ENCODE measurements at places on chromosomes 1 and 21. TPM values are rescaled to one million over a fixed set of nuclear protein-coding genes. Genes with fewer than 3 reads are reported as not detected.

DNA sequence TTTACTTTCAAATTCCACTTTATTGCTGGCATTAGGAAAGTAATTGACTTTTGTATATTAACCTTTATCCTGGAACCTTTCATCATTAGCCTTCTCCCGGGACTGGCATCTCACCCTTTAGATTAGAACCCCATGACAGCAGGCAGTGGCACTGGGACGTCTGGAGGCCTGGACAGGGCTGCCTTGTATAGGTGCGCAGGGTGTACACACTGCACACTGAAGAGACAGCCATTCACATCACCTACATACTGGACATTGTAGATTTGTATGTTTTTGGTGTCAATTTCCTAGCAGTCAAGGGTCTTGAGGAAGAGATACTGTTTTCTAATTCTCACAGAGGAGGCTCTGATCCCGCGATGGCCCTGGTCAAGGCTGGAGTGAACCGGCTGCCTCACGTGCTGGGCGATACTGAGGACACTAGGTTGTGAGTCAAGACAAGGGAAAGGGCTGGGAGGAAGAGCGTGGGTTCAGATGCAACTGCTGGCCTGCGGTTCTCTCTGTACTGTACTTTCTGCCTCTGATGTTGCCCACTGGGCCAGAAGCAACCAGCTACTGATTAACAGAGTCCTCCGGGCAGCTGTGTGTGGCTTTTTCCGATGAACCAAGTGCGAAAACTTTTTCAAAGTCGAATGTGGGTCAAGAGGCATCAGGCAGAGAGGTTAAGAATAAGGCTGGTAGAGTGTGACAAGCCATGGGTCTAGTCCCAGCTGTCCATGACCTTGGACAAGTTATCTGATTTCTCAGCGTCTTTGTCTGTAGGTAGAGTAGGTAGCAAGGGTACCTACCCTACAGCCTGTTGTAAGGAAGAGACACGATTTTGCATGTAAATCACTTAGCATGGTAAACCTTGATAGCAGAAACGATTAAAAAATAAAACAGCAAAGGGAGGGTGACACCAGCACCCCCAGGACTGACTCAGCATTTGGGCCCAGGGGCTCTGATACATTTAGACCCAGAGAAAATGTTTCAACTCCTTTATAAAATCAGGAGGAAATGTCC is 38.2 kb upstream of the SLC25A33 start:
- no peak for DNase-seq

The ODF2L gene
- total RNA-seq, result 48.1 TPM

The TTC24 gene
- not detected for total RNA-seq

GRCh38 chr1:27872802-27873551 is 633 bp downstream of the THEMIS2 start:
- no peak for DNase-seq

DNA sequence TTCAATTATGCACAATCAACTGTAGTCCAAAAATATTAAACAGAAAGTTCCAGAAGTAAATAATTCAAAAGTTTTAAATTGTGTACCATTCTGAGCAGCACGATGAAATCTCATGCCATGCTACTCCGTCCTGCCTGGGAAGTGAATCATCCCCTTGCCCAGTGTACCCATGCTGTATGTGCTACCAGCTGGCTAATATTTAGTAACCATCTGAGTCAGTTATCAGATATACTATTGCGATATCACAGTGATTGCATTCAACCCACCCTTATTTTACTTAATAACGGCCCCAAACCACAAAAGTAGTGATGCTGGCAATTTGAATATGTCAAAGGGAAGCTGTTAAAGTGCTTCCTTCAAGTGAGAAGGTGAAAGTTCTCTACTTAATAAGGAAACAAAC is 56.2 kb downstream of the EVI5 start:
- no peak for DNase-seq

The SAMD13 gene
- 2.6 TPM for total RNA-seq

DNA sequence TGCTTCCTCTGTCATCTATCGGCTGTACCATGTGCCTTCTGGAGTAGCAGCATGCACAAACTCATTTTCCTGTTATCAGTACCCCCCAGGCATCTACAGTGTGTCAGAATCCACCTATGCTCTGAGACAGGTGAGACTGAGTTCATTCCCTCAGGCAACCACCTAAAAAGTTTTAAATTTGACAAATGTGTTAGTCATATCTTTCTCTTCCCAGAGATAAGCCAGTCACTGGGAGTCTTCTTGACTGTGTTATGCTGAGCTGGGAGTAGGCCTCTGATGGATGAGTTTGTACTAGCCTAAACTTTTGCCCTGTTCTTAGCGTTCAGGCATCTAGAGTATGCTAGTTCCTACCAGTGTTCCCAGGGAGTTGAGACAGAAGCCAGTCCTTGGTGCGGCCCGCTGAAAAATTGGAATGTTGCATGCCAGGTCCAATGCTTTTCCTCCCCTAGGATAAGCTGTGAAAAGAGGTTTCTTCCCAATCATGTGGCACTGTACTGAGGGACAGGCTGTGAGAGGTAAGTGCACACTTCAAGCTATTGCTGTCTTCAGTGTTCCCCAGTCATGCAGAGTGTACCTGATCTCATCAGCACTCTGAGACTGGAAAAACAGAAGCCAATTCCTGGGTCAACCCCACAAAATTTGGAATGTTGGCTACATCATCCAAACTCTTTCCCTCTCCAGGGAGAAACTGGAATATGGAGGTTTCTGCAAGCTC is 1202.3 kb downstream of the NCAM2 start:
- DNase-seq, result no peak

GRCh38 chr1:18874600-18874999 is 15.1 kb upstream of the TAS1R2 start:
- no peak for DNase-seq

GRCh38 chr1:164660775-164661174 is 101.8 kb downstream of the PBX1 start:
- no peak for DNase-seq

The OR6K3 gene
- total RNA-seq, result not detected

GRCh38 chr21:23308741-23309140 is 2298.5 kb downstream of the MRPL39 start:
- no peak for DNase-seq

DNA sequence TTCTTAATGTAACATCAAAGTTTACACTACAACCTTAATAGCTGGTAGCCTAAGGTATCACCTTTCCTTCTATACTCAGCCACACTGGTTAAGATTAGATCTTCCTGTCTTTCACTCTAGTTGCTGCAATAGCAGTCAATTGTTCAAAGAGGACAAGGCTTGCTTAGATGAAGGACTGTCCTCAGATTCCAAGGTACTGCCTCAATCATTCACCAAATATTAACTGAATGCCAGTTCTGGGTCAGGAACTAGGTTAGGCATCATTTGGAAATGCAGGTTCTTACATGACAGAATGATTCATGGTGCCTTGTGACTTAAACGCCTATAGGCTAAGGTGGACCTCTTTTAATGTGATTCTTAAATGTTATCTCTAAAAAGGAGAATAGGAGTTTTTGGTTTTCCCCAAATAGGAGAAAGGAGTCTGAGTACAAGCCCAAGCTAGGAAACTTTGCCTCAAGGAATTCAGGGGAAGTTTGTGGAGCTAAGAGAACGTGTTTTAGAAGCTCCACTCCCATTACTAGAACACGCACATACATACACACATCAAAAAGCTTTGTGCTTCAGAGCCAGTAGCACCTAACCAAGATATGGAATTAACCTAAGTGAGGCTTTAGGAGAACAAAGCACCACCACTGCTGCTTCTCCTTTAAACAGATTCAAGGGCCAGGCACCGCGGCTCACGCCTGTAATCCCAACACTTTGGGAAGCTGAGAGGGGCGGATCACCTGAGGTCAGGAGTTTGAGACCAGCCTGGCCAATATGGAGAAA is 8.5 kb upstream of the WDR47 start:
- no peak for DNase-seq

The UBASH3A gene
- not detected for total RNA-seq

The CLCA4 gene
- not detected for total RNA-seq

- DNase-seq, result no peak
Measured at GRCh38 chr1:230784163-230784562, 37.0 kb downstream of the CAPN9 start.

GRCh38 chr1:11529763-11530730 is 51.1 kb downstream of the DISP3 start:
- no peak for DNase-seq

DNA sequence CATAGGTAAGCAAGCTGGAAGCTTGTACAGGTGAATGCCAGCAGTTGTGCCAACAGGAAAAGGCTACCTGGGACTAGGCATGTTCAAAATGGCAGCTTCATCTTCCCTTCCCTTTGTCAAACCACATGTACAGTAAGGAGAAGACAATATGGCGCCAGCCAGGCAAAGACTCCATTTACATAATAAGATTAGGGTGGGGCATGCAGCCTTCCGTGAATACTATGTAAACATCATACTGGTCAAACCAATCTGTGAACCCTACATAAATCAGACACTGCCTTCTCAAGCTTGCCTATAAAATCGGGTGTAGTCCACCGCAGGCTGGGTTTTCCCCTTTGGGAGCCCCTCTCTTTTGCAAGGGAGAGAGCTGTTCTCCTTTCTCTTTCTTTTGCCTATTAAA is 24.6 kb downstream of the ATF3 start:
- DNase-seq, result no peak

The AIRE gene
- under 0.01 TPM for total RNA-seq

The HSD11B1 gene
- total RNA-seq, result 0.07 TPM

The CD1B gene
- total RNA-seq, result not detected

The UBXN10 gene
- not detected for total RNA-seq

All from pulmonary artery endothelial cell (primary cell).